A549 treated with GW870086 at 1 μM for 4 hours (cell line): ENCODE measurements at places on chromosomes 3 and 15. TPM values are rescaled to one million over a fixed set of nuclear protein-coding genes. Genes with fewer than 3 reads are reported as not detected.

CFAP20DC gene
- 1.5 to 3.2 TPM (median 2.6 TPM) in 5 replicates for total RNA-seq

BBX gene
- total RNA-seq = 10.4 to 20.8 TPM (median 16.2 TPM) in 5 replicates

DAZL gene
- not detected in 5 replicates for total RNA-seq

ILDR1 gene
- total RNA-seq = not detected in 5 replicates

CLRN1 gene
- total RNA-seq = not detected in 5 replicates

ADGRG7 gene
- total RNA-seq = not detected in 5 replicates

CRABP1 gene
- total RNA-seq = 1.2 to 2.2 TPM (median 1.5 TPM) in 5 replicates

NUSAP1 gene
- 64.5 to 81.6 TPM (median 70.4 TPM) in 5 replicates for total RNA-seq

SHC4 gene
- total RNA-seq = 0.61 to 1.2 TPM (median 0.80 TPM) in 5 replicates

GRIP2 gene
- total RNA-seq = 1.0 to 2.0 TPM (median 1.6 TPM) in 5 replicates

HHATL gene
- 0.31 TPM in 1 of 5 replicates, not detected in the others for total RNA-seq

SYNM gene
- total RNA-seq = 32.6 to 36.3 TPM (median 33.6 TPM) in 5 replicates

GOLGA6L7 gene
- total RNA-seq = not detected in 5 replicates

ZNF770 gene
- total RNA-seq = 12.2 to 18.6 TPM (median 16.0 TPM) in 5 replicates

ASB14 gene
- total RNA-seq = not detected in 5 replicates

AMT gene
- 0.19 to 0.60 TPM (median 0.42 TPM) in 5 replicates for total RNA-seq

HMCES gene
- 39.8 to 49.6 TPM (median 41.9 TPM) in 5 replicates for total RNA-seq

ZPLD1 gene
- total RNA-seq = not detected in 5 replicates
